ENCODE measurements at places on chromosomes 12 and 14. TPM values are rescaled to one million over a fixed set of nuclear protein-coding genes. Genes with fewer than 3 reads are reported as not detected.

The GALNT16 gene
- 0.28 TPM for total RNA-seq

The EID3 gene
- total RNA-seq = 6.9 TPM

The PTPRB gene
- 6.5 TPM for total RNA-seq

The LALBA gene
- total RNA-seq = not detected

The NR4A1 gene
- 23.1 TPM for total RNA-seq

The THAP2 gene
- total RNA-seq = 2.8 TPM

The TMTC3 gene
- 44.3 TPM for total RNA-seq

The TAS2R20 gene
- total RNA-seq = 3.9 TPM

The EIF2B2 gene
- 69.4 TPM for total RNA-seq

The PPP1R1A gene
- total RNA-seq = not detected

The TMEM63C gene
- total RNA-seq = under 0.01 TPM

The FAM186B gene
- 0.28 TPM for total RNA-seq

The BCL2L2 gene
- total RNA-seq = 16.9 TPM

The KRT8 gene
- 14.2 TPM for total RNA-seq

The AGAP2 gene
- 0.28 TPM for total RNA-seq

The KLHL33 gene
- total RNA-seq = under 0.01 TPM

The MYH6 gene
- total RNA-seq = not detected

The KMT2D gene
- 6.6 TPM for total RNA-seq

The VRTN gene
- total RNA-seq = not detected

The PZP gene
- not detected for total RNA-seq

The ACOT6 gene
- not detected for total RNA-seq

The LRRC10 gene
- total RNA-seq = not detected

The GRIP1 gene
- under 0.01 TPM for total RNA-seq

The GTF2H3 gene
- 53.0 TPM for total RNA-seq

The GPR68 gene
- 0.28 TPM for total RNA-seq

The ZFHX2 gene
- under 0.01 TPM for total RNA-seq

The GALNT6 gene
- total RNA-seq = 21.4 TPM

The ART4 gene
- total RNA-seq = not detected

The FGF23 gene
- total RNA-seq = not detected

The AMDHD1 gene
- total RNA-seq = under 0.01 TPM

The CABP1 gene
- 0.83 TPM for total RNA-seq

The SLCO1B1 gene
- total RNA-seq = not detected

The MYF6 gene
- not detected for total RNA-seq

The SLCO1A2 gene
- total RNA-seq = not detected

The EIF5 gene
- total RNA-seq = 163 TPM

The MYO1H gene
- total RNA-seq = not detected

The TMPRSS12 gene
- not detected for total RNA-seq

The REM2 gene
- total RNA-seq = under 0.01 TPM

The KRT2 gene
- total RNA-seq = not detected

The FGF6 gene
- not detected for total RNA-seq

The PLEK2 gene
- 2.5 TPM for total RNA-seq

The VDR gene
- 3.9 TPM for total RNA-seq

The PTPRO gene
- 0.18 TPM for total RNA-seq

The FGD4 gene
- 10.3 TPM for total RNA-seq

The CARMIL3 gene
- total RNA-seq = not detected

The LRP1 gene
- 75.5 TPM for total RNA-seq

The DPF3 gene
- total RNA-seq = 32.8 TPM

The NR1H4 gene
- total RNA-seq = not detected

The TRHDE gene
- 97.8 TPM for total RNA-seq

The KCNH3 gene
- not detected for total RNA-seq

The ZBTB42 gene
- 1.1 TPM for total RNA-seq

The CISTR gene
- not detected for total RNA-seq

The SLC7A8 gene
- total RNA-seq = not detected

The OASL gene
- under 0.01 TPM for total RNA-seq

The NTS gene
- not detected for total RNA-seq

The LUM gene
- 46.1 TPM for total RNA-seq

The M6PR gene
- 118 TPM for total RNA-seq
